Brain (organoid and tissue), 16 donors: ENCODE measurements at places on chromosomes 11 and 22.

DNA sequence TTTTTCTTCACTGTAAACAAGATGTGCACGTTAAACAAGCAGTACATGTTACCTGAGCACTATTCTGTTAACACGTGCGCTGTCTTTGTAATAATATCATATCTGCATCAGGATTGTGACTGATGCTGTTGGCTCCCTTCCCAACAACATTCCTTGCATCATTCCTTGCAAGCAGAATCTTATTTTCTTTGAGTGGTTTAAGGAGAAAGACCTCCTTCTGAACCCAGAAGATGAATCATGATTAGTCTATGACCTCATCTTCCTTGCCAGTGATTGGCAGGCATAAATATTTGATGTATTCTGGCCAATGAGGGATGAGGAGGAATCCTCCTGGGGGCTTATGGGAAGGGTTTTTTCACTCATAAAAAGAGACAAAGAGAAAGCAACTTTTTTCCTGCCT is 46.2 kb downstream of the C11orf71 start:
- DNase-seq = no peak

DNA sequence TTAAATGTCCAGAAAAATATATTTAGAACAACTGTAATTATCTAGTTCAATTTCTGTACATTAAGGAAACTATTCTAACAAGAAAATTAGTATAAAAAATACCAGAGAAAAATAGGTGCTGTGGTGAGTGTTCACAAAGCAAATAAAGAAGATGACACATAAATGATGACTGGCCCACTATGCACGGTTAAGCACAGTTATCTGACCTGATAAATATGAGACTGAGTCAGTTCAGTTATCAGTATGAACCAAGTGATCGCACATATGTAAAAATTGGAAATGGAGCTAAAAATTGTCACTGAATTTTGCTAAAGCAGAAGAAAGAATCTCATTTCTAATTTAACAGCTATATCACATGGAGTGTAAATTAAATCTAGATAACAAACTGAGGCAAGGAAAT is 18.8 kb upstream of the MAML2 start:
- DNase-seq = no peak

DNA sequence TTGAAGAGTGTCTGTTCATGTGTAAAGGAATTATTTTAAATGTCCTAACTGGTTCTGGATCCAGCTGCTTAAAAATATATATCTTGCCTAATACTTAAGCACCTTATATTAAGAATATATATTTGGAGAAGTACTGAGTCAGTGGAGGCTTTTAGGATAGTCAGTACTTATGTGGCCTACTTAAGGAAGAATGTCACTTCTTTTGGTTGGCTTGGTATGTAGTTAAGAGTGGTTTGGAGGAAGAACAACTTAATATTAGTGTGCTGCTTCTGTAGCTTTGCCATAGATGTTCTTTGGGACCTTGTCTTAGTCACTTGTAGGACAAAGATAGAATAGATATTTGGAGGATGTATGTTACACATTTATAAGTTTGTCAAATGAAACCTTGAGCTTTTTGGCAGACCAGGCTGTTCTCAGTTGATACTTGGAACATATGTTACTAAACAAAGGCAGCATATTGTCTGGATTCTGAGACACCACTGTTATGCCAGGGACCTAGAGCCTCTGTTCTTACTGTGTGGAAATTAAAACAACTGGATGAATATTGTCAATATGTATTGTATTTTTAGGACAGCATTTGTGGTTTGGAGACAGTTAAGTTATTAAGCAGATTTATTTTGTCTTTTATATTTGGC is 4.9 kb downstream of the HIPK3 start:
- no peak for DNase-seq

DNA sequence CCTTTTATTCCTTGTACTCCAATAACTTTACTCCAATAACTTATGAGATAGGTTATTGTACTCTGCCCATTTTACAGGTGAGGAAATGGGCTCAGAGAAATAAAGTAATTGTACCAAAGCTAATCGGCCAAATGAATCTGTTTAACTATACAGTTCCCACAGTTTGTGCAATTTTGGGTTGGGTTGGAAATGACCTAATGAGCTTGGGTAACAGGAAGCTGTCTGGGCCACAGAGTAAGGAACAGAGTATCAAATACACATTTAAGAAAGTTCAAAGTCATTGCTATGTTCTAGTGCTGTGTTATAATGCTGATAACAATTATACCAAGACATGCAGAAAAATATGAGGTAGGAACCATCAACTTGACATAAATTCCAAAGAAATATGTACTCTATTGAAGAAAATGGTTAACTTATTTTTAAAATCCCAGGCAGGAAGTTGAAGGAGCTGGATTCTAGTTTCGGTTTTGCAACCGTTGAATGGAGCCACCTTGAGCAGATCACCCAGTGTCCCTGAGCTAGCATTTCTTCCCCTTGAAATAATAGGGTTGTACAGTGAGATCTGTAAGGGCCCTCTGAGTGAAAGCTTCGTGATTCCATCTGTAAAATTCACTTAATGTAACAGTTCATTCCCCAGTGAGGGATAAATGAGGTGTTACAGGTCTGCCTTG is 360.9 kb upstream of the NARS2 start:
- no peak for DNase-seq

DNA sequence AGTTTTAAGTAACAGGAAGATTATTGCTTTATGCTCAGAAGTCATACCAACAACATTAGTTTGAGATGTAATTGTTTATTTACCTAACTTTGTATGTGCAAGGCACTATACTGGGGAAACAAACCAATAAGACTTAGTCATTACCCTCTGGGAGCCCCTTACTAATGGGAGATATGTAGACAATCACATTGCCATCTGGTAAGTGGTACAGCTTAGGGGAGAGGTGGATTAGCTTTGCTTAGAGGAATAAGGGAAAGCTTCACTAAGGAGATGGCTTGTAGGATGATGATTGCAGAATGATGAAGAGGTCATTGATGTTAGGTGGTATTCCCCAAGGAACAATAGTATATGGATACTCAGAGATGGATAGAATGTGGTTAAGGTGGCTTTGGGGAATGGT is 17.5 kb downstream of the EMSY start:
- DNase-seq = no peak

DNA sequence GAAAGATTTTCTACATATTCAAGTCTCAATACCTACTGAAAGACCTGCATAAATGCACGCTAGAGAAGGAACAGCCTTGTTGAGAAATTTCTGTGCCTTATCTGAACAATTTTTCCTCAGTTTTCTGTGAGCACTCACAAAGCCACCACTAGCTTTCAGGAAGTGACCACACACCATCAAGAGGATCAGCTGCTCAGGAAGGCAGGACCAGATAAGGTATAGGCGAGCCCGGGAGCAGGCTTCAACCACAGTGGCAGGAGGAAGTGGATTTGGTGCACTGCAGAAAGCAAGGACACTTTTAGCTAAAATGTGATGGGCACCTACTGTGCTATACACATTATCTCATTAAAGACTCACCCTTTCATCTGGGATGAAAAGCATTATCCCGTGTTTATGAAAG is 220.8 kb downstream of the RAB38 start:
- no peak for DNase-seq

DNA sequence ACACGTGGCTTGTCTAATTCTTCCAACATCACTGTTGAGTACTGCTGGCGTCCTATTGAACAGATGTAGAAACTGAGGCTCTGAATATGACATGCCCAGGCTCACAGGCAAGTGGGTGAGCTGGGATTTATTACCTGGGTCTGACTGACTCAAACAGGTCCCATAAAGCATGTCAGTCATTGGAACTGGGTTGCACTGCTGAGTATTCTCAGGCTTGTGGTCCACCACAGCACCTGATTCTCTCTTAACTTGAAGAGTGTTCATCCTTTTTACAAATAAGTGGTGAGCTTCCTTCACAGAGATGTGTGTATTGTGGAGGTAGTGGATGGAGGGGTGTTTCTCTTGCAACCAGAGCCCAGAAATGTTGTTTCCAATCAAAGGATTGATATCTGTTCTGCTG is 44.5 kb downstream of the SC5D start:
- no peak for DNase-seq

DNA sequence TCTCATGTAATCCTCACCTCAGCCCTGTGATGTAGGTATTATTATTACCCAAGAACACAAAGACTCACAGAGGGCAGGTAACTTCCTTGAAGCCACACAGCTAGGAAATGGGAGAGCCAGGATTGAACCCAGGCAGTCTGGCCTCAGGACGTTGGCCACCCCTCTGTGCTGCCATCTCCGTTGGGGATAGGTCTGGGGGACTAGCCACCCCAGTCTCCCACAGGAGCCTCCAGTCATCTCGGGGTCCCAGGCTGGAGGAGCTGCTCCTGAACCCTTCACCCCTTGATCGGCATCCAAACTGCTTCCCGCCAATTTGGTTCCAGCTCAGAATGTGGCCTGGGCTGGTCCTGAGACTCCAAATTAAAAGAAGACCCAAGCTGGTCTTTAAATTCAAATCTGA is 10.4 kb upstream of the TCF20 start:
- DNase-seq = no peak

- no peak for DNase-seq
These were observed 657 bp downstream of the CWC15 start for GRCh38 chr11:94972700-94973098.

- peak; percentile 15 for DNase-seq
These were observed 697 bp downstream of the RNF169 start for GRCh38 chr11:74749127-74749964.

DNA sequence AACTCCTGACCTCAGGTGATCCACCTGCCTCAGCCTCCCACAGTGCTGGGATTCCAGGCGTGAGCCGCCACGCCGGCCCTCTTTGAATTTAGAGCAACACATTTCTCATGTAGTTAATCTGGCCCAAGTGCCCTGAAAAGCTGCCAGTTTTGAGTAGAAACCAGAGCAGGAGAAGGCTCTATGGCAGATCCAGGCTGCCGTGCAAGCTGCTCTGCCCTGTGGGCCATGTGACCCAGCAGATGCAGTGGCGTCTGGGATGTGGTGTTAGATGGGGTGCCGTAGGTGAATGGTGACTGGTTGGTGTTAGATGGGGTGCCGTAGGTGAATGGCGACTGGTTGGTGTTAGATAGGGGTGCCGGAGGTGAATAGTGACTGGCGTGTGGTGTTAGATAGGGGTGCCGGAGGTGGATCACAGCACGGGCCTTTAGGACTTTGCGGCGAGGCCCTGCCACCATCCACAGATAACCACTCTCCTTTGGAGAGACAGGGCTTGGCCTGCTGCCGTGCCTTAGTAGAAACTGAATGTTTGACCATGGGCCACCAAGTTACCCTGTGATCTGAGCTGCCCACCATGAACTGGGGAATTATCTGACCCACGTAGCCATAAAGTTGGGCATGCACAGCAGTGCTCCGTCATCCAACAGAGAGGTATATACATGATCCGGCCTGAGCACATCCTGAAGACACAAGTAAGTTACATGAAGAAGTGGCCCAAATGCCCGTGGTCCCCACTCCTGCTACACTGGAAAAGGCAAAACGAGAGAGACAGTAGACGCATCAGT is 32.7 kb downstream of the ASCL2 start:
- DNase-seq = no peak

DNA sequence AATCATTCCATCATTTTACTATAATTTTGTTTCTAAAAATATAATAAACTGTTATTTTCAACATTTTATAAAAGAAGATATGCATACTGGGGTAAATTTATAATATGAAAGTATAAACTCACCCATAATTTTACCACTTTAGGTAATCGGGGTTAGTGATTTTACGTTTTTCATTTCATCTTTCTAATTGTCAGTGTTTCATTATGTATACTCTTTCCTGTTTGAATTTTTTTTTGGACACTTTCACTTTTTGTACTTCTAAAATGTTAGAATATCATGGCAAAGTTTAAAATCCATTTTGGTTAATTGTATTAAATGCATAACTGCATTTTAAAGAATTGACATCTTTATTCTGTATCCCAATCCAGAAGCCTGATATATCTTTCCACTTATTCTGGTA is 115.8 kb downstream of the METTL15 start:
- no peak for DNase-seq

DNA sequence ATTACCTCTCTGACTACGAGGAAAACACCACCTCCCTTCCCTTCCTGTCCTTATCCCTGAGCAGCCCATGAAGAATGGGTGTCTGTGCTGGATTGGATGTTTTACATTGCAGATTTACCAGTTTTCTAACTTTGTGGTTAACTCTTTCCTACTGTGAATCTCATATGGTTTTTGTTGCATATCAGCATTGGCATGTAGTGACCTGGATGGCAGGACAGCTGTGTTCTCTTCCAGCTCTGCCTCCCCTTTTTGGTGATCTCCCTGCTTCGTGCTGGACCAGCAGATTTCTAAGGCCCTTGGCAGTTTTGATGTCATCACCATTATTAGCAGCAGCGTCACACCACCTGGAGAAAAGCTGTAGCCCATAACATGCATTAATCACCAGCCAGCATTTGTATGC is 26.7 kb downstream of the OR6Q1 start:
- no peak for DNase-seq

GRCh38 chr22:36267058-36267457 is 14.1 kb downstream of the APOL1 start:
- DNase-seq = no peak

DNA sequence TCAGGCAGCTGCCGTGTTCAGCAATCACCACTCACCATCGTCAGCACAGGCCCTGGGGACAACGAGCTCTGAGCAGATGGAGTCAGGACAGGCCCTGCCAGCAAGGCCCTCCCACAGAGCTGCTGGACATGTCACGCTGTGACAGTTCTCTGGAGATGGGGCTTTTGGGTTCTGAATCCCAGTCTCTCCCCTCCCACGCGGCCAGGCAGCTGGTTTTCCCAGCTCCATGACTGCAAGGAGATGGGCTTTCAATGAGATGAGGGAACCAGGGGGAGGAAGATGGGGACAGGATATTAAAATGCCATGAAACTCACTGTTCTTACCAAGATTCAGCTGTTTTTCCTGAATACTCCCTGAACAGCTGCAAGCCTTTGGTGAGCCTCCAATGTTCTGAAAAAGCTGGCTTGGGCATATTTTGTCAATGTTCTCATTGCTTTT is 305.9 kb downstream of the BRD1 start:
- DNase-seq = no peak

- no peak for DNase-seq
These were observed 36.9 kb downstream of the TNKS1BP1 start for GRCh38 chr11:57287884-57288283.

DNA sequence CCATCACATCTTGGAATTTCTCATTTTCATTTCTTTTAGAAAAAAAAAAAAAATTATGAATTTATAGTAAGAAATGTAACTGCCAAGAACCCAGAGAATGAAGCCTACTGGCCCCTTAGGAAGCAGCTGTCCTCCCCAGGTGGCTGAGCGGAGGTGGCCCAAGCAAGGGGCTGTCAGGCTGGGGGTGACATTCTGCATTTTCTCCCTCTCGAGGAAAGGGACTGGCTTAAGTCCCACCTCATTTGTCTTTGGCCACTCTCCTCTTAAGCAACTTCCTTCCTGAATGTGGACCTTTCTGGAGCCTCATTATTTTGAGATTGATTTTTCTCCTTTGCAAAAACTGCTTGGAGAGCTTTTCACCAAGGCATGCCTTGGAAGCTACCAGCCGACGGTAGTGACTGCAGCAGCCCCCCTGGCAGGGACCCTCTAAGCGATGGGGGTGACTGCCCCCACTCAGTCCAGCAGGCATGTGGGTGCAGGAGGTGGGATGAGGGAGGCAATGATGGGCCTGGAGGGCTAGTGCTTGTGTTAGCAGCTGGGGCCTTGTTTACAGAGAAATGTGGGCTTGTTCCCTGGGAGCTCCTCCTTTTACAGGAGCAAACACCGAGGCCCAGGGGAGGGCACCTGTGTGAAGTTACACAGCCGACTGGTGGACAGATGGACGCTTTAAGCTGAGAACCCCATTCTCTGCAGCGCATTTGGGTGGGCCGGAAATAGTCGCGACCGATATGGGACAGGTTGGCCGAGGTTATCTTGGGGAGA is 111.7 kb downstream of the MORC2 start:
- DNase-seq = no peak

GRCh38 chr11:93329936-93330445 is 551 bp upstream of the DEUP1 start:
- peak; percentile 52 for DNase-seq

- peak; percentile 68 for DNase-seq
These were observed 91.8 kb downstream of the FAM76B start for GRCh38 chr11:95697614-95698408.
